ENCODE measurements at places on chromosomes 4 and X.

DNA sequence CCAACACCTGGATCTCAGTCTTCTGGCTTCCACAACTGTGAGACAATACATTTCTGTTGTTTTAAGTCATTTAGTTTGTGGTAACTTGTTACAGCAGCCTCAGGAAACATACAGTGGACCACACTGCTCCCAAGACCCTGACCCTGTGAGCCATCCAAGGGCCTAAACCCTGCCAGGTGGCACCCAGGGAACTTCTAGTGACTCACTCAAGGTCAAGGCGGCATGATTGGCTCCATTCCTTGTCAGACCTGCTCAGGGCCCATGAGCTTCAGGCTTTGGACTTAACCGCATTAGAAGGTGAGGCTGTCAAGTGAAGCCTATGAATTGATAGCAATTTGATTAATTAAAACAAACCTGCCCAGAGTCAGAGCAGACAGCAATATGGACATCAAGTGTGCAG is 165.7 kb upstream of the MAMLD1 start:
- DNase-seq = no peak

DNA sequence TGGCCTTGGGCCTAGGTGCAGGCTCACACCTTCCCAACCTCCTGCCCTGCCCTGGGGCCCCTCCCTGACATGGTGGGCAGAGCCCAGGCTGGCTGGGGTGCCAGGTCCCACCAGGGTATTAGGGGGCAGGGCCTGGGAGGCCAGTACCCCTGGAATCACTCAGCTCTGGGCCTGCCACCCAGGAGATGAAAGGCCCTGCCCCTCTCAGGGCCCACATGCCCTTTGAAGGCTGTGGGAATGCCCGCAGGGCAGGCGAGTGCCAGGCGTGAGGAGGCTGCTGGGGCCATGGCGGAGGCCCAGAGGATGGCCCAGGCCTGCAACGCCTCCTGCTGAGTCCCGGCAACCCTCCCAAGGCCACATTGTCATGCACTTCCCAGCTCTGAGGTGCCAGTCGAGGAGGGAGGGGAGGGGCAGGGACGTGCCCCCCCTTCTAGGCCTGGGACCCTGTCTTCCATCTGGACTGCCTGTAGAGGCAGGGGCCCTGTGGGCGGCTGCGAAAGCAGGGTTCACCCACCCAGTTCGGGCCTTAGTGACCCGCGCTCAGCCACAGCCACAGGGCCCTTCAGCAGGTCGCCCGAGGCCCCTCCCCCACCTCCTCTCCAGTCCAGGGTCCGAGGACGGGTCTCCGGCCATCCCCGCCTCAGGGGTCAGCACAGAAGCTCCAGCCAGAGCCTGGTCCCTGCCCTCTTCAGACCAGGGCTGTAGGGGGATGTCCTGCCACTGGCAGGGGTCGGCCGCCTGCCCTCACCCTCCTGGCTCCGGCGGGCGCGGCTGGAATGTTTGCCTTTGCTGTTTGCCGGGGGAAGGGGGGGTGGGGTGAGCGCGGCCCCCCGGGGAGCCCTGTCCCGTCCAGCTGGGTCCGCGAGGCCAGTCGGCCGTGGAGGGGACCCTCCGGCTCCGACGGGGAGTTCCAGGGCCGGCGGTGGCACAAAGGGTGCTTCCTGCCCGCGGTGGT is 26.7 kb upstream of the FGFR3 start:
- DNase-seq = no peak

DNA sequence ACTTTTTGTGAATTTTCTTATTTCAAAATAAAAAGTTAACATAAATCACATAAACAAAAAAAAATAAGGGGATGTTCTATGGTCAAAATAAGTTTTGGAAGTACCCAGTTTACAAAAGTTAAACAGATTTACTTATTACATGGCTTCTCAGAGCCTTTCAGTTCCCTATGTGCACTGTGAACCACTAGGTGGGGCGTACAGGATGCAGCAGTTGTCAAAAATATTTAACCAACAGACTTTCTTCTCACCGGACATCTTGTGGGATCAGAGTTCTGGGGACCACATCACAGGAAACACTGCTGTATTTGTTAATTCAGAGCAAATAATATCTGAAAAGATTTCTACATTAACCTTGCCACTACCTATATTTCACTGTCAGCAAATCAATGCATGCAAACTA is 74.1 kb downstream of the SMARCA1 start:
- DNase-seq = no peak

- no peak for DNase-seq
Measured at GRCh38 chr4:54165011-54165410, 64.1 kb upstream of the PDGFRA start.

DNA sequence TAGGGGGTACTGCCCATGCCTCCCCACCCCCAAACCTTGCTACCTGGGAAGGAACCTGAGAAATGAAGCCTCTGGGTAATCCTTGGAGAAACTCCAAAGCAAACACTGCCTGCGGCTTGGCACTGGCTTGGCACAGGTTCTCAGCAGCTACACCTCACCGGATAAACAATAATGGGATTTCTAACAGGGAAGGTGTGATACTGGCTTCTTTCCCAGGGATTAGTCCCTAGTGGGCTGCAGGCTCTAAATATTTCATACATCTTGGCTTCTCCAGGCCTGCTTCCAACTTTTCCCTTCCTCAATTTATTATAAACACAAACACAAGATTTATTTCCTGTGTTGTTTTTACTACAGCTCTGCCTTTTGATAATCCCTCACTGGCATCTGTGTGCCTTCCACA is 12.5 kb downstream of the SEC24D start:
- DNase-seq = no peak

Measured in stimulated activated CD4-positive, alpha-beta T cell treated with anti-CD3 and anti-CD28 coated beads, Interleukin-12 subunit alpha, Interleukin-12 subunit beta, amount 100 ng/mL, for 48 hours (primary cell).